Progenitor cell of endocrine pancreas (in vitro differentiated cells): ENCODE measurements at places on chromosomes 5 and 9. TPM values are rescaled to one million over a fixed set of nuclear protein-coding genes. Genes with fewer than 3 reads are reported as not detected.

Gene CARD6
- total RNA-seq, result 0.74 and 1.1 TPM in 2 replicates

Gene SNCAIP
- 13.7 and 16.8 TPM in 2 replicates for total RNA-seq

Gene HTR1A
- not detected in 2 replicates for total RNA-seq

Gene ADAMTS13
- 16.0 and 17.8 TPM in 2 replicates for total RNA-seq

Gene PRDM9
- not detected in 2 replicates for total RNA-seq

Gene ANKRD18B
- 2.3 and 2.9 TPM in 2 replicates for total RNA-seq

Gene TMEM215
- not detected in 2 replicates for total RNA-seq

Gene OSMR
- total RNA-seq, result 0.19 and 0.82 TPM in 2 replicates

Gene FAM81B
- total RNA-seq, result 0.42 TPM in 1 of 2 replicates, not detected in the other

Gene LCP2
- not detected in 2 replicates for total RNA-seq

Gene DMRT1
- total RNA-seq, result not detected in 2 replicates

Gene NTRK2
- 4.7 and 7.8 TPM in 2 replicates for total RNA-seq

DNA sequence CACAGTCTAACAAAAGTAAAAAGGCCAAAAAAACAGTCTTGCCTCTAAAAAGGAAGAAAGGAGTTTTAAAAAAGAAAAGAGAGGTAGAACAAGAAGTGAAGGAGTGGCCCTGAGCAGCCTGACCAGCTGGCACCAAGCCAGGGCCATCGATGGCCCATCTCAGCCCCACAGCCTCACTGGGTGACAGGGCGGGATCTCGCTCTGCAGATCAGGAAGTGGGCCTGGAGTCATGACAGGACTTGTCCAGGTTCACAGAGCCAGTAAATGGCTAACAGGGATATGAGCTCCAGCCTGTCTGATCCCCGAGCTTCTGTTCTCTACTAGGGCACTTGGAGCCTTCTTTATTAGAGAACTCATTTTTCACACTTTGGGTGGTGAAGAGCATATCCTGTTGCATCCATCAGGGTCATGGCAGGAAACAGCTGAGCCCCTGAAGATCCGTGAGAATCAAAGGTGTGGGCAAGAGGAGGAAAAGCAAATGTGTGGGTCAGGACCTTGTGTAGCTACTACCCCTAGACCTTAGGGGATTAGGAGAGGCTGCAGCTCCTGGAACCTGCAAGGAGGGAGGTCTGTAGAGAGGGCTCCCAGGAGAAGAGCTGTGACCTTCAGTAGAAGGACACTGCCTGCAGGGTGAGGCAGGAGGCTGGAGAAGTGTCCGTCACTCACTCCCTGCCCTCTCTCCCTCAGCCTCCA, 299.0 kb upstream of the MSX2 start:
- no peak for DNase-seq

DNA sequence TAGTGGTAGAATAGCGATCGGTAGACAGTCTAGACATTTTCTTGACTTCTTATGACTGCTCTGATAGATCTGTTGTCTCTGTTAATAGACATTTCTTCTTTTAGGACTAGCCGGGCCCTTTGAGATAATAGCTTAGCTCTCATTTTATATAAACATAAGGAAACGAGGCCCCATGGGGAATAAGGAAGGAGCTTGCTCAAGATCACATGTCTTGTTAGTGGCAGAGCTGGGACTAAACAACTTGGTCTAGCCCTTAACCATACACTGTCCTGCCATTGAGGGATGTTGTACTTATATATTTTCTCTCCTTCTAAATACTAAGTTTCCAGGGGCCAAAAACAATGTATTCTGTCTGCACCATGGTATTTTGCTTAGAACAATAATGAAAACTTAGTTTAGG, 140.0 kb downstream of the GCNT1 start:
- DNase-seq, result no peak

DNA sequence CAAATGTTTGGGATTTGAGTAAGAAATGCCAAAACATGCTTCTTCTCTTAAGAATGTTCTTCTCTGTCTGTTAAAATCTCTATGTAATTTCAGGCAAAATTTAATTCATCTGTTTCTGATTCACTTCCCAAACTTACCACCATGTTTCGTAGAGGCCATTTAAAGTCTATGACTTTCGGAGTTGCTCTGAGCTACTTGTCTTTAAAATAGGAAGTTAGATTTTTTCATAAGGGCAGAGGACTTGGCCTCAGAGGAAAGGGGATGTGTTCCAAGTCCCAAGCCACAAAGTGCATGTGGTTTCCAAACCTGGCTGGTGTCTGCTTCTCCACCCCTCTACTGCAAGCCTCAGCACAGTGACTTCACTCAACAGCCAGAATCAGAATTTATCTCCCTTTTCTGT, 111.3 kb upstream of the ADRA1B start:
- DNase-seq, result no peak

DNA sequence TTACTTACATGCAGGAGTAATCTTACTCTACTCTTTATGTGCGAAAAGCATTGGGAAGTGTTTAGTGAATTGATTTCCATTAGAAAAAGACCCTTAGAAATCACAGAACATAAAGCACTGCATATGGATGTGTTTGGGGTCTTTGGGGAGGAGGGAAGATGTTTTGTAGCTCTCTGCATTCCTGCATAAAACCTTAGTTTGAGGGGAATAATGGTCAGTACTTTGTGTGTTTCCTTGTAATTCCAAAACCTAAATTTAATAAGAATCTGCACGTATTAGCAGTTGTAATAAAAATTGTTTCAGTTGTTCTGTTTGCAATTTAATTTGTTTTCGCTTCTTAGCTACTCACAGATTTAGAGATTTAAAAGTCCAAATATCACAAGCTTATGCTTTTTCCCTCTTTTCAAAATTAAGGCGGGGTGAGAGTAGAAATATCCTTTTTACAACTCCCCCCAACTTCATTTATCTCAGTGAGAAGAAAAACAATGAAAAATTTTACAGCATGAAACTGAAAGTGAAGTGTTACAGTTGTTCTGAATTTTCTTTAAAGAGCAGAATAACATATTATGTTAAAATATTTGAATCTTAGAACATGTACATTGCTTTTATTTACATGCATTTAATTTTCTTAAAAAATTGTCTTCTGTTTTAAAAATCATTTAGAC, 143.8 kb downstream of the SMARCA2 start:
- DNase-seq, result no peak

- no peak for DNase-seq
Measured at GRCh38 chr5:83554133-83554532, 82.6 kb downstream of the VCAN start.

- DNase-seq, result no peak
Measured at GRCh38 chr9:104750185-104750767, 2.8 kb downstream of the NIPSNAP3A start.

GRCh38 chr5:125717209-125717608, 706.0 kb upstream of the GRAMD2B start:
- no peak for DNase-seq

DNA sequence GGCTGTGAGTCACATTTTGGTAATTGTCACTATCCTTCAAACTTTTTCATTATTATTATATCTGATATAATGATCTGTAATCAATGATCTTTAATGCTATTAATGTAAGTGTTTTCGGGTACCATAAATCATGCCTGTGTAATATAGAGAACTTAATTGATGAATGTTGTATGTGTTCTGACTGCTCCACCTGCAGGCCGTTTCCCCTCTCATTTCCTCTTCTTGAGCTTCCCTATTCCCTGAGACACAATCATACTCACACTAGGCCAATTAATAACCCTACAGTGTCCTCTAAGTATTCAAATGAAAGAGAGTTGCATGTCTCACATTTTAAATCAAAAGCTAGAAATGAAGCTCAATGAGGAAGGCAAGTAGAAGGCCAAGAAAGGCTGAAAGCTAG, 420.9 kb upstream of the SGCD start:
- DNase-seq, result no peak

- no peak for DNase-seq
Measured at GRCh38 chr5:9850456-9850855, 220.3 kb upstream of the TAS2R1 start.

GRCh38 chr5:76477571-76477970, 74.5 kb downstream of the IQGAP2 start:
- no peak for DNase-seq

DNA sequence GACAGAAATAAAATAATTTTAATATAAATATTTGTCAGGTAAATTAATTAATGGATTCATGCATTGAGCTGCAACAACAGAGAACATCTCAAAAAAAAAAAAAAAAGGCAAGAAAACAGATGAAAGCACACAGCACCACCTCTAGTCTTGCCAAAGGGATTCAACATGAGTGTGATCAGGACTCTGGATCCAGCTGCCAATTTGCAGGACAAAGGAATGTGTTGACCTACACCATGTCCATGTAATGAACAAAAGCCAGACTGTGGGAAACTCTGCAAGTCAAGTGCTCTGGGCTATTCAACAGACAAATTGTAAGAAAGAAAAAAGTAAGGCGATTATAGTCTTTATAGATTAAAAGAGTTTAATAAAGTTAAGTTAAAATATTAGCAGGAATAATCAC, 769.3 kb downstream of the TLR4 start:
- DNase-seq, result no peak

- no peak for DNase-seq
Measured at GRCh38 chr5:139752506-139753473, 42.8 kb upstream of the PSD2 start.

GRCh38 chr5:137395011-137395755, 103.9 kb downstream of the SPOCK1 start:
- no peak for DNase-seq

GRCh38 chr9:101139082-101139481, 110.6 kb downstream of the PLPPR1 start:
- DNase-seq, result no peak

DNA sequence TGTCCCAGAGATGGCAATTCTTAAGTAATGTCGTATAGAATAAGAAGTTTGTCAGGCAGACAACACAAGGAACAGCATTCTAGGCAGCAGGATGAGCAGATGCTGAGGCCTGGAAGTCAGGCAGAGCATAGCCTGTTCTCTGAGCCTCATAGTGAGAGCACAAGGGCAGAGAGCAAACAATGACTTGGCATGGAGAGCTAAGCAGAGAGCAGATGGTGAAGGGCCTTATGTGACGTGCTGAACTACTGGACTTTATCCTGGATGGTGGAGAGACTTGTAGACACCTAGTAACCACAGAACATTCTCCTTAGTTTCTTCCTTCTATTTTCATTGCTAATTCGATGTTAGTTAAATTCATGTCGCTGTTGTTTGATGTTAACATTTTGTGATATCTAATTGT, 60.1 kb downstream of the KCTD16 start:
- DNase-seq, result no peak

- no peak for DNase-seq
Measured at GRCh38 chr5:151255621-151256286, 2.8 kb downstream of the GM2A start.

DNA sequence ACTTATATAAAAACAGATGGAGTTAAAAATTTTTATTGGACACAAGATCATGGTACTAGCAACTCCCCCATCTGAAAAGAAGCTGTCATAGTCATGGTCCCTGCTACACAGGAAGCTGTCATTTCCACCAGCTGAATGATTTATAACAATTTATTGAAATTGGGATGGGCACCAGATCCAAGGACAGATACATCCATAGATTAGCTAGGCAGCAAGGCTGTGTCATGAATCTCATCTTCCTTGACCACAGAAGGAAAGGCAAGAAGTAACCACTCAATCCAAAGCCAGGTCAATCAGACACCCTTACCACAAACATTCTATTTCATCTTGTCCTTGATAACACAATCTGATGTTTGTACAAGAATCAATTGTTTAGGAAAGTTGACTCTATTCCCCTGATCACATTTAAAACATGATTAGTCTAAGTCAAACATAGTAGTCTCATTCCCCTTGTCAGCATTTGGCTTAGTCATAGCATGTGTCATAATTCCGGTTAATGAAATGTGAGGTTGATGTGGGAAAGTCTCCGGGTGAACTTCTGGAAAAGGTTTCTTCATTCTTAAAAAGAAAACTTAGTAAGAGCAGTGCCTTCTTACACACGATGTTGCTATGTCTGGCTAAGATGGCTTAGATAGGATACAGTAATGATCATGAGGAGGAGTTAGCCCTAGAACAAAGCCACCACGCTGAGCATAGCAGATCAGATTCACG, 462.6 kb upstream of the PAPPA start:
- no peak for DNase-seq

- no peak for DNase-seq
Measured at GRCh38 chr9:126482361-126483044, 131.2 kb upstream of the LMX1B start.

DNA sequence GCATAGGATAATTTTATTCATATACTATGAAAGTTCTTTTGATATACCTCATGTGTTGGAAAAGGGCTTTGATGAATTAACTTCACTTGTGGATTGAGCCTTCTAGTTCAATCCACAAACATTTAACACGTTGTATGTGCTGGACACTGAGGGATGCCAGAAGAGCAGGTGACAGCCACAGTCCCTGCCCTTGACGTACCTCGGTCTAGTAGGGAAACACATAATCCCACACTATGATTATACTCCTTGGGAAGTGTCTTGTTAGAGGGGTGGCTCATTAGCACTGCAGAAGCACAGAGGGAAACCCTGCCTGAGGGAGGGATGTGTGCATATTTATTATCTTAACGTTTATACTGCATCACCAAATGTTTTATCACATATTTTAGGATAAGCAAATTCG, 61.2 kb downstream of the PIK3R1 start:
- no peak for DNase-seq

GRCh38 chr9:98152526-98152925, 33.5 kb upstream of the TRIM14 start:
- DNase-seq, result no peak

DNA sequence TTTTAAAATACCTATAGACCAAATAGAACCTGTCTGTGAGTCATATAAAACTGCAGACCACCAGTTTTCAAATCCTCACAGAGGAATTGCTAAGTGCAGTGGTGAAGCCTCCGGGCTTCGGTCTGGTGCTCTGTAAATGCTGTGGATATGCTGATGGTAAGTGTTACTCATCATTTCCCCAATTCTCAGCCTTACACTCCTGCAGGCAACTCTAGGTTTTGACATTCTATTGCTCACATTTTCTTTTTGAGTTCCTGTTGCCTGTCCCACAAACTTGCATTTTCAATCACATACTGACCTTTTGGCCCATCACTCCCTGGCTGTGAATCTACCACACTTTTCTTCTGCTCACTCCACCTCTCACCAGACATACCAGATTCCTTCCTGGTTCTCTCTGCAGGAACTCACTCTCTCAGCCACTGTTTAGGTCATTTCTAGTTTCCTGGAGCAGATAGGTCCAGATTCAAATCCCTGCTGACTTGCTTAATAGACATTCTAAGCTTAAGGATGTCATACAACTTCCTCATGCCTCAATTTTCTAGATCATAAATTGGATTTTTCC, 192.9 kb downstream of the RAB3C start:
- DNase-seq, result no peak

GRCh38 chr5:168728546-168729211, 149.5 kb upstream of the PANK3 start:
- DNase-seq, result no peak

GRCh38 chr9:137696136-137696925, 77.5 kb downstream of the EHMT1 start:
- no peak for DNase-seq

- no peak for DNase-seq
Measured at GRCh38 chr5:76298852-76299251, 104.2 kb upstream of the IQGAP2 start.

GRCh38 chr9:14661421-14662059, 31.7 kb downstream of the ZDHHC21 start:
- no peak for DNase-seq

DNA sequence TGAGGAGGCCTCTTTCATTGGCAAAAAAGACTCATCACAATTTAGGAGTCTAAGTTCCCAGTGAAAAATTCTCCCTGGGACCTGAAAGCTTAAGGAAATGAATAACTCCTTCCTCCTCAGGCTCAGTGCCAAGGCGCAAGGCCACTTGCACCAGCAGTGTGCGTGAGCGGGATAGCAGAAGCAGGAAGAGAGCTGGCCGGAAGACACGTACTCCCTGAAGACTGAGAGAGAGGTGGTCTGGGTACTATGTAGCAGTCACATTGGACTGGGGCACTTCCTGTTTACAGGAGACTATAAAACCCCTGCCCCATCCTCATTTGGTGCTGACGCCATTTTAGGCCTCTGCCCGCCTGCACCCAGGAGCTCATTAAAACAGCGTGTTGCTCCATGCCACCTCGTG, 66.3 kb upstream of the IL33 start:
- no peak for DNase-seq
